Progenitor cell of endocrine pancreas (in vitro differentiated cells): ENCODE measurements at places on chromosomes 3 and 15. TPM values are rescaled to one million over a fixed set of nuclear protein-coding genes. Genes with fewer than 3 reads are reported as not detected.

Gene SORD
- total RNA-seq = 247 and 300 TPM in 2 replicates

Gene CYP1A2
- total RNA-seq = not detected in 2 replicates

Gene RTP1
- not detected in 2 replicates for total RNA-seq

Gene CTXN2
- 0.16 and 0.38 TPM in 2 replicates for total RNA-seq
